ENCODE measurements at places on chromosomes 12 and 14.

DNA sequence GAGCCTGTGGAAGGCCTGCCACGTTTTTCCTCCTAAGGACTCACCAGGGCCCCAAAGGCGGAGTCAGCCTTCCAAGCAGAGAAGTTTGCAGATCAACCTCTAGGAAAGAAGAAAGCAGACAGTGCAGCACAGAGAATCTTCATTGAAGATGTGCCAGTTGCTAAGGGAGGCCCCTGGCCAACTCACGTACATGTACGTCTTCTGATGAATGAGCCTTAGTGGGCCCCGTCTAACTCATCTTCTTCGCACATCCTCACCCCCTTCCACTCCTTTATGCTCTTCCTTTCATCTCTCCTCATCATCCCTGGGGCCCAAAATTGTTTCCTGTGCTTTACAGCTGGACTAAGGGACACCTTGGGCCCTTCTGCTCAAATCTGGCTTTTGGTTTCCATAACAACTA lies 703.0 kb upstream of the TBX3 start:
- no peak for DNase-seq

DNA sequence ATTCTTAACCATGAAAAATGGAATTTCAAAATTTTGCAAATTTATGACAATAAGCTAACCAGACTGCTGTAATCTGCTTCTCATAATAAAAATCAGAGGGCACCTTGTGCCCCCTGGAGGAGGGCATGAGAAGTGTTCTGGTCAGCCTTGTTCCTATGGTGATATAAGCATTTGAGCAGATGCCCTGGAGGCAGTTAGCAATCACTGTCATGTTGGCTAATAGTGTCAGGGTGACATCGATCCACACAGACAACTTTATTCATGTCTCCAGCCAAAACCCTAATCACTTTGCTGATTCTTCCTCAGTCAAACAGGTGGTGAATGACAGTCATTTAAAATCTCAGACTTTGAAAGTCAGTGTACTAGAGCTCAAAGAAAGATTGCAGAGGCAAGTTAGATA lies 943.0 kb downstream of the GALC start:
- DNase-seq, result no peak

GRCh38 chr12:105856048-105856405 lies 282.7 kb downstream of the NUAK1 start:
- no peak for DNase-seq

DNA sequence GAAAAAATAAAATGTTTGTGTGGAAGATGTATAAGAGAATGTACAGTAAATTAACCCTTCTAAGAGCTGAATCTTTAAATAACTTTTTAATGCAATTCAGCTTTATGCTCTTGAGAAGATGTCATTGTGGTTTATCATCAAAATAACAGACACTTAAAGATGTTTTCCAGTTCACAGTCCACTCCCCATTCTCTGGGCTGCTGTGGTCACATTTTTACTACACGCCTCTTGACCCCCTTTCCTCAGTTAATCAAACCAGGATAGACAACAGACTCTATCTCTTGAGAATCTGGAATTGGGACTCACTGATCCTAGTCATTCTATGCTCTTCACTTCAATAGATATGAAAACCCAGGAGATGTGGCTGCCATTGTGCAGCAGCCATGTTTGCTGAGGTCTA lies 24.7 kb upstream of the OR6J1 start:
- no peak for DNase-seq

GRCh38 chr12:100643246-100643645 lies 69.8 kb downstream of the GAS2L3 start:
- DNase-seq, result no peak

GRCh38 chr12:27851311-27851710 lies 71.3 kb upstream of the MANSC4 start:
- no peak for DNase-seq

DNA sequence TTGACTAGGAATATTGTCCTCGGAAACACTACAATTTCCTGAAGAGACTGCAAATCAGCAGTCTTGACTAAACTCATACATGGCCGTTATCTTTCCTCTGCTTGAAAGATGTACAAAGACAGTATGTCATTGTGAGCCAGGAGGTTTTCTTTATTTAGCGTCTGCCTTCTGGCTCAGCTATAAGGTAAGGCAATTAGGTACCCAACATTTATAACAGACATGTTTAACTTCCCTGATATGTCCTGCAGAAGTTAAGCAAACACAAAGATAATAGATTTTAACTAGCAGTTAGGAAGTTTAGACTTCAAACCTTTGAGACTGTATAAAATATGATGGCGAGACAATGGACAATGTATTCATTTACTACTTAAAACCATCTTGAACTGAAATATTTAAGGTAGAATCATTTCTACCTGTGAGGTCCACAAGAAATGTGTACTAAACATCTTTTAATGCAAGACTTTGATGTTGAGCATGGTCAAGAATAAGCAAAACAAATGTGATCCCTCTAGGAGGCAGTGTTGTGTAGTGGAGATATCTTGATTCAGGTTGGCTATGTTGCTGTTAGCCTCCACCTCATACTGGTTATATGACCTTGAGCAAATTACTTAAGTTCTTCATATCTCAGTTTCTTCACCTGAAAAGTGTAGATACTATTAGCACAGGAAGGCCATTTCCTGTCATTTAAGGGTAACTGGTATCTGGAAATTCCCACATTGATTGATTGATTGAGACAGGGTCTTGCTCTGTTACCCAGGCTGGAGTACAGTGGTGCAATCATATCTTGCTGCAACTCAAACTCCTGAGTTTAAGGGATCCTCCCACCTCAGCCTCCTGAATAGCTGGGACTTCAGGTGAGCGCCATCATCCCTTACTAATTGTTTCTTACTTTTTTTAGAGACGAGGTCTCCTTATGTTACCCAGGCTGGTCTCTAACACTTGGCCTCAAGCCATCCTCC lies 96.3 kb upstream of the EEA1 start:
- no peak for DNase-seq

- peak; percentile 31 for DNase-seq
Measured at GRCh38 chr12:105084251-105085250, at the start of gene ALDH1L2. ALDH1L2 (minus strand) TSS chr12:105084458; CDS start chr12:105084436, 22 bp downstream.

DNA sequence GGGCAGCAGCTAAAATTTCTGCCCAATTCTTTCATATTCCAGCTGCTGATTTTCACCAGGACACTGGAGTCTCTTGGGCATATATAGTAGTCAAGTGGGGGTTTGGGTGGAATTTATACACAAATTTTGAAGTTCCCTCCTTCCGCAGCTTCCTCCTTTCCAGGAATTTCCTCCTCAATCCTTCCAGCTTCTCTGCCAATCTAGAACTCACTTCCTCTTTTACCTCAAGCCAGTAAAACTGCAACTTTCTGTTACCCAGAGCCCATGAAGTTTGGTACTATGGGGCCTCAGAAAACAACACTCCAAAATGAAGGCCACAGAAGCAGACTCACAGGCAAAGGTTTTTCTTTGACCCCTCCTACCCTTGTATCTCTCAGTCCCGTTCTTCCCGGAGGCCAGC lies 51.7 kb upstream of the G2E3 start:
- no peak for DNase-seq

DNA sequence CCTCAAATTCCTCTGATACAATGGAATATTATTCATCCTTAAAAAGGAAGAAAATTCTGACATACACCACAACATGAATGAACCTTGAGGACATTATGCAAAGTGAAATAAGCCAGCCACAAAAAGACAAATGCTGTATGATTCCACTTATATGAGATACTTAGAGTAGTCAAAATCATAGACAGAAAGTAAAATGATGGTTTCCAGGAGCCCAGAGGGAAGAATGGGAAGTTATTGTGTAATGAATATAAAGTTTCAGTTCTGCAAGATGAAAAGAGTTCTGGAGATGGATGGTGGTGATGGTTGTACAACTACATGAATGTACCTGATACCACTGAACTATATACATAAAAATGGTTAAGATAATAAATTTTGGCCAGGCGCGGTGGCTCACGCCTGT lies 18.3 kb downstream of the VWF start:
- DNase-seq, result no peak

GRCh38 chr12:104720339-104721038 lies 237.6 kb downstream of the SLC41A2 start:
- peak; percentile 60 for DNase-seq

DNA sequence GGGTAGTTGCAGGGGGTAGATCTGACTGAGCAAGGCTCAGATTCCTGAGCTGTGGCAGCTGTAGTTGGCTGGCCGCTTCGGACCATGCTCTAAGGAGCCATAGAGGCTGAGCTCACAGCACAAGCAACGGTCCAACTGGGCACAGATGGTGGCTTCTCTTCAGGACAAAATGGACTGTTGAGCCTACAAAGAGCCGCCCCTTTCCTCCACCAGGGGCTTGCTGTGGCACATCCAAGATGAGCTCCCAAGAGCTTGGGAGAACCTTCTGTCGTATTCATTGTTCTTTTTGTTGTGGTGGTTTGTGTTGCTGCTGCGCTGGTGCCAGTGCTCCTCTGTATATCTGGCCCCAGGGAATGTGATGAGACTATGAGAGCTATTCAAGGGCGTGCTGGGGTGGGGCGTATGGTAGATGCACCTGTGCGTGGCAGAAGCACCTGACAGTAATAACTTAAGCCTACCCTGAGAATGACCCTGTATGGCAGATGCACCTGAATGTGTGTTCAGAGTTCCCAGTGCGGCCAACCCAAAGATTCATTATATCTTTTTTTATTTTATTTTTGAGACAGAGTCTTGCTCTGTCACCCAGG lies 17.8 kb upstream of the LGALS3 start:
- no peak for DNase-seq

DNA sequence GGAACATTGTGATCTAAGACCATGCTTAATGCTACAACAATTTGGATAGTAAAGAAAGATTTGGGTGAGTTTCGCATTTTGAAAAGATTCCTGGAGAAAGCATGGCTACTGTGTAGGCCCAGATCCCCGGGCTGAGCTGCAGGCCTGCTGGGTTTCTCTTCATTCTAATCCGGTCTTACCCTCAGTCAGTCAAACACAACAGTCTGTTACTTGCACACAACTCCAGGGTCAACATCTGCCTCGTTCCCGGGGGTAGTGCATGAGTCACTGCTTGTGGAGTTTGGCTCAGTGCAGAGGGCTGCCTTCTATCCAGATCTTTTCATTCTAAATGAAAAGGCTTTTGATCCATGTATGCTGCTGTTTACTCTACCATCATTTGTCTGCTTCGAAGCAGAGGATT lies 60.4 kb upstream of the SEL1L start:
- DNase-seq, result no peak

DNA sequence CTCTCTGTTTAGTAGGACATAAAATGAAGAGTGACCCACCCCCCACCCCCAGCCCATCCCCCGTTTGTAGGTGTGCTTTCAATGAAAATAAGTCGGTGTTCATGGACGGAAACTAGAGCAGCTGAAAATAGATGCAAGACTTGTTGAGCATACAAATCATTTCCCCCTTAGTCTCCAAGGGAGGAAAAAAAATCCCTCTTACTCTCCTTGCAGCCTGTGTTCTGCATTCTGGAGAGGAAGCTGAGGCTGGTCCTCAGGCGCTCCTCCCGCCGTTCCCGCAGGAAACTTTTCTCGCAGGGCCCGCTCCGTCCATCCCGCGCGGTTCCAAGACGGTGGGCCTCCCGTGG lies 259.0 kb upstream of the E2F7 start:
- no peak for DNase-seq

GRCh38 chr14:68828698-68829097 lies 35.8 kb upstream of the ZFP36L1 start:
- no peak for DNase-seq

DNA sequence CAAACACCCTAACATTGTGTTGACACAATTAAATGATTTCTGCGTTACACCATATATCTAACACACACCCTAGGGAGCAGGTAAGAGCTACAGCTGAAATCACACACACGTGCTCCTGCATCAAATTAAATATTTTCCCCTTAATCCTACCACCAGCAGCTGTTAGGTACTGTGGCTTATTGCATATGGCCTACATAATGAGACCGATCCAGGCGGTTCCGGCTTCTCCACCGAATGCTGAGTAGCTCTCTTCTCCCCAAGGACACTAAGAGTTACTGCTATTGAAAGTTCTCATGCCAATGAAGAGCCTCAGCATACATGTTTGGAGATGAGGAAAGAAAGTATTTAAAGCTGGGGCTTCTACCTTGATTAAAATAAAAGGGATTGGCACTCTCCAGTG lies 472.2 kb upstream of the STXBP6 start:
- DNase-seq, result no peak

DNA sequence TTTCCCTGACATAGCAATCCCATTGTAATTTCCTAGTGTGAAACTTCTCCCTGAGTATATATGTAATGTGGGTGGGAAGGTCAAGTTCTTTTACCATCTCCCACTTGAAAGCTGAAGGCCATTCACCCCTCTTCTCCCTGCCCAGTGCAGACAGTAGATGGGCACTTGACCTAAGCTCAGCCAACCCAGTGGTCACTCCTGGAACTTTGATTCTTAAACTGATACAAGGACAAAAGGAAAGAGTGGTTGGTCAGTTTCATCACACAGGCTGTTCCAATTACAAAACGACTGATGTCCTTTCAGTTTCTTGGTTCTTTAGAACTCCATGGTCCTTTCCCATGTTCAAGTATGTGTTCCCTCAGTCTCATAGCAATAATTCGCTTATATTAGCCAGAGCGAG lies 8.4 kb upstream of the APOLD1 start:
- no peak for DNase-seq

DNA sequence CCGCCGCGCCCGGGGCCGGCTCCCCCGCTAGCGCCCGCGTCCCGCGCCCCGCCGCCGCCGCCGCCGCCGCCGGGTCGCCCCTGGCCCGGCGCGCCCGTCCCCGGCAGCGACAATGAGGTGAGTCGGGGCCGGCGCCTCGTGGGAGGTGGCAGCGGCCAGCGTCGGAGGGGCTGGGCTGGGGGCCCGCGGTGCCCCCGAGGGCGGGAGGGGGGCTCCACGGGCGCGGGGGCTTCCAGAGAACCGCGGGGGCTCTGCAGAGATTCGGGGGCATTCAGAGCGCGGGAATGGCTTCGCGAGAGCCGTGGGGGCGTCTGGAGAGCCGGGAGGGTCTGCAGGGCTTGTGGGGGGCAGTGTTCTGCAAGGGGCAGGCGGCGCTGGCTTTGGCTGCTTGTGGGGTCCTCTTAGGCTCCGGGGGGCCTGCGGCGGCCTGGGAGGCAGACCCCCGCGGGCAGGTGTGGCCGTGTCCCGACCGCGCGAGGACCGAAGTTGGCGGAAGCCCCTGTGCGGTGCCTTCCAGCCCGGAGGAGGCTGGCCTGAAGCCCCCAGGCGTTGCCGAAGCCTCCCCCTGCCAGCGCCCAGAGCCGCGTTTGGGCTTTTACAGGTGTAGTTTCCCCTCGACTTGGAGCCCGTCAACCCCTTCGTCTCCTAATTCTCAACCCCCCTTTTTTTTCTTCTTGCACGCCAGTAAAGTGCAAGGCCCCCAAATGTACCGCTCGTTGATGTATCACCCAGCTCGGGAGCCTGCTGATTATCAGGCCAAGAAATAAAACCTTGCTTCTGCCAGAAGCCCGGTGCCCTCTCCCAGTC lies 93.1 kb upstream of the EVL start:
- DNase-seq, result no peak

- no peak for DNase-seq
Measured at GRCh38 chr12:18270958-18271460, 9.7 kb downstream of the PIK3C2G start.

GRCh38 chr14:54554401-54554800 lies 12.5 kb upstream of the SAMD4A start:
- no peak for DNase-seq

- DNase-seq, result no peak
Measured at GRCh38 chr14:28782301-28782700, 15.7 kb downstream of the FOXG1 start.

- no peak for DNase-seq
Measured at GRCh38 chr14:23171222-23171975, 12.1 kb downstream of the SLC7A8 start.

Measured in CD4-positive, alpha-beta T cell treated with Interleukin-15 for 4 hours (primary cell).